Posterior cingulate gyrus (tissue), 11 donors: ENCODE measurements at places on chromosomes 3 and 15.
A peak's percentile ranks its signal among the peaks of the same experiment; 100 is the strongest.

DNA sequence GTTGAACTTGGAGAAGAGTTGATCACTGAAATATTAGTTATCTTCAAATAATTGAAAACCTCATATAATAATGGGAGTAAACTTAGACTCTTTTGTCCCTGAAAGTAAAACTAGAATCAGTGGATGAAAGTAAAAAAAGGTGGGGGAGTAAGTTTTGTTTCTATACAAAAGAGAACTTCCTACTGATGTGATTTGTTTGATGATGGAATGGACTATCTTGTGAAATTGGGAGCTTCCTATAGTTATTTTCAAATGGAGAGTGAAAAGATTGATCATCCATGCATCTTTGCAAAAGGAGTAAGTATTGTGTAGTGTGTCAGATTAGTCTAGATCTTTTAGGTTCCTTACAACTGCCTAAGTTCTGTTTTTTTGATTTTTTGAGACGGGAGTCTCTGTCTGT lies 28.4 kb downstream of the SPRED1 start:
- no peak for DNase-seq

DNA sequence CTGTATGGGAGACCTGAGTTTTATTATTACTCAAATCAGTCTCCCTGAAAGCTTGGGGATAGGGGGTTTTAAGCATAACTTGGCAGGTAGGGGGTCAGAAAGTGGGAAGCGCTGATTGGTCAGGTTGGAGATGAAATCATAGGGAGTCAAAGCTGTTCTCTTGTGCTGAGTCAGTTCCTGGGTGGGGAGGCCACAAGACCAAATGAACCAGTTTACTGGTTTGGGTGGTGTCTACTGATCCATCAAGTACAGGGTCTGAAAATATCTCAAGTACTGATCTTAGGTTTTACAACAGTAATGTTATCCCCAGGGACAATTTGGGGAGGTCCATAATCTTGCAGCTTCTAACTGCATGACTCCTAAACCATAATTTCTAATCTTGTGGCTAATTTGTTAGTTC lies 17.8 kb upstream of the IQCF6 start:
- DNase-seq = no peak

- no peak for DNase-seq
Observed at GRCh38 chr3:50303013-50303815, at the start of gene HYAL1. Gene HYAL1 (minus strand): TSS chr3:50303574. CDS start chr3:50302956, 618 bp downstream.

DNA sequence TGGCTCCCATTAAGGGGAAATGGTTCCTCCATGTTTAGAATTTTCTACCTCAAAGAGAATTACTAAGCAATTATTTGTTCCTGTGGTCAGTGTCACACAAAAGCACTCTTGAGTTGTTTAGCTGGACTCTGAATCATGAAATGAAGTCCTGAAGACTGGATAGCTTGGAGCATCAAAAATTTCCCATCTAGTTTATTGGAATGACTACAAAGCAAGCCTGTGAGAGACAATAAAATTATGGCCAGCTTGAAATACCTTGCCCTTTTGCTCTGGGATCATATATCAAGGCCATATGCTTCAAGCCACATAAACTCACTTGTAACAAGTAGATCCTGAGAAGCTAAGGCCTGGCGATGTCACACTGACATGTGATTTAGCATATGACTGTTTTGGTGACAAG lies 292.3 kb downstream of the TIGIT start:
- DNase-seq = no peak

- no peak for DNase-seq
Observed at GRCh38 chr3:189598530-189599225, 32.5 kb upstream of the TP63 start.

DNA sequence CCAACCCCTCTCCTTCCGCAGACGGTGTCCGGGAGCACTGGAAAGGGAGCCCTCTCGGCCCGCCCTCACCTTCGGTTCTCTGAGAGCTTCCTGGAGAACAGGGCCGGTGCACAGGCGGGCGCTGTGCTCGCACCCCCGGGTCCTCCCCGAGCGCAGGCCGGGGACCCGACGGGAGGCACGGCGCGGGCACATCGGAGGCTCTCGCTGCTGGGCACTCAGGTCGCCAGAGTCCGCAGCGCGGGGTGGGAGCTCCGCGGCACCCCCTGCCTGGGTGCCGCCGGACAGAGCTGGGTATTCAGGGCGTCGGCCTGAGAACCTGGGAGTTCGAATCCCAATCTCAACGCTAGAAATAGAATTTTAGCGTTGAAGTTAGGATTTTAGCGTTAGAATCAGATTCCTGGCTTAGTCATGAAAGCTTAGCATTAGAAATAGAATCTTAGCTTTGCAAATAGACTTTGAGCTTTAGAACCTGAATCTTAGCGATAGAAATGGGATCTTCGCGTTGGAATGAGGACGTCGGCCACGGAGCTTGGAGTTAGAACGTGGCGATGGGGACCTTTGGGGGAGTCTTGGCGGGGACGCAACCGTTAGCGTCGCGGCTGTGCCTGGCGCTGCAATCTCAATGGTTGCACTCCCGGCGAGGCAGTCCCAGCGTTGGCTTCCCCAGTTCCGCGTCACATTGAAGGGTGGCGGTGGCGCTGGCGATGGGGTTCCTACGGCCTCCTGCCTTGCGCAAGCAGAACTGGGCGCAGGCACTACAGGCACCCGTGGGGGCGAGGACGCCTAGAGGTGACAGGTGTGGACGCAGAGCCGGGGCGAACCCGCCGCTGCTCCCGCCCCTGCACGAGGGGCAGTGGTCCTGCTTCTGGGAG lies 549 bp downstream of the TRH start:
- DNase-seq = peak; percentile 39

DNA sequence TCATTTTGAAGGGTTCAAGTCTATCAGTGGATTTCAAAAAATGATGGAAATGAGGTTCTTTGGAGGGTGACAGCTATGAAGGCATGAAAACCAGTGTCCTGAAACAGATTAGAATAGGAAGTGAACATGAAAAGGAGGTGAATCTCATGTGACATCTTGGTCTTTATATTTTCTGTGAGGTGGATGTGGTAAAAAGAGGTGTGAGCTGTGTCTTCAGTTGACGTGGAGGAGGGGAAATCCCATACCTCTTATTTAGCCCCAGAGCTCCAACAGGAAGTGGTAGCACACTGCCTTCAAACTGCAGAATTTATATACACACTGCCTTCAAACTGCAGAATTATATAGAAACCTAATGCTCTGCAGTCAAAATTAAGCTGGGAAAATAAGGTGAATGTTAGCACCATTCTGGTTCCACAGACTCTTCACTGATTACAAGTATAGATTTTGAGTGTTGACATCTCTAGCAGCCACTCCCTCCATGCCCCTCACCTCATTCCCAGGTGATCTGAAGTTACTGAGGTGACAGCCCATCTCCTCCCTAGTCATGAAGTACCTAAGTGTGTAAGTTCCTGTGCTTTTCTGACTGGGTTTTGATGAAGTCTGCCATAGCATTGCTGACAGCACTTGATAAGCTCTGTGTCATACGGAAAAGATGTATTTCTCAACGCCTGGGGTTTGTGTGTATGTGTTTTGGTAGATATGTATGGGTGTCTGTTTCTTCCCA lies 2.7 kb downstream of the RAB8B start:
- no peak for DNase-seq

- no peak for DNase-seq
Observed at GRCh38 chr3:183158113-183158512, 4.4 kb downstream of the LAMP3 start.

- no peak for DNase-seq
Observed at GRCh38 chr15:58283302-58283701, 145.1 kb downstream of the AQP9 start.

DNA sequence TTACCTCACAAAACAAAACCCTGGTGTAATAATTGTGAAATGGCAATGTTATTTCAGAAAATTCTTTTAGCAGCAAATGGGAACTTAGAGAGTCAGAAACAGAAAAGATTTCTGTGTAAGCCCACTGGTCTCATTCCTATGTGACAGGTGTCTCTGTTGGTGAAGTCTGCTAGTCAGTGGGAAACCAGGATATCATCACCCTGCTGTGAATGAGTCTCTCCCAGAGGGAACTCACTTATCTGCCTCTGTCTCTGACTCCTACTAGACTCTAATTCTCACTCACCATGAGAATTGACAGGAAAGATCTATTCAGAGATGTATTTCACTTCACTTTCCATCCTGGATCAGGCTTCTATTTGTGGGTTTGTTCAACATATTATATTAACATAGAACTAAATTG lies 266.0 kb downstream of the EPHA3 start:
- no peak for DNase-seq

DNA sequence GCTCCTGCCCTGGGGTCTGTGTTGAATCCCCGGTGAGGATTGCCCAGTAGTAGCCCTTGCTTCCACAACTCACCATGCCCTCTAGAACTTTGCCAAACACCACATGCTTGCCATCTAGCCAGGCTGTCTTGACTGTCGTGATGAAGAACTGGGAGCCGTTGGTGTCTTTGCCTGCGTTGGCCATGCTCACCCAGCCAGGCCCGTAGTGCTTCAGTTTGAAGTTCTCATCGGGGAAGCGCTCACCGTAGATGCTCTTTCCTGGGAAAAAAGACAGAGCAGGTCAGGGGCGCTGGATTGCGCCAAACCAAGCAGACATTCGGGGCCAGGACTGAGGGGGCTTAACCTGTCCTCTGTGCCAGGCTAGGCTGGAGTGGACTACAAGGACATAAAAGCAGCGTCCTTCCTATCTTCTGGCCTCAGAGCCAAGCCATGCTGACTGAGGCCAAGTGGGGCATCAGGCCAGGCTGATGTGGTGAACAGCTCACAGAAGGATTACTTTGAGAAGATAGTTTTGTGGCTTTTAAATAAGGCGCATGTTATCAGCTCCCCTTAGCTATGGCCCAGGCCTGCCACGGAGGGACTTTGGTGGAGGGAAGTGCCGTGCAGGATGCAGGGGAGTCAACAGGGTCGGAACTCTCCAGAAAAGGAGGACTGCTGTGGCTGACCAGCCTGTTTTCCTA lies 5.3 kb downstream of the SNX22 start:
- no peak for DNase-seq

DNA sequence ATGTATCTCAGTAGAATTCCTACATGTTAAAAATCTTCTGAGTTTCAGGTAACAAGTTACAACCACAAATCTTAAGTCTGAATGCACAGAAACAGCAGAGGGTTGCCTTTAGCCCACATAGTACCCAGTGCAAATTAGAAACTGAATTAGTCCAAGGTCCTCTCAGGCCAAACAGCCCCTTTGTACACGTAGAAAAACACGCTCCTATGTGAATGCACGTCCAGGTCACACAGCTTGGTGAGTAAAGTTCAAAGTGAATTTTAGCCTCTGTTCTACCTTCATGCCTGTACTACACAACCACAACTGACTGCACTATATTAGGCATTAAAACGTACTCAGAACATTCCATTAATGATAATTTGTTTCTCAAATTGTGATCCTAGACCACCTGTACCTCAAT lies 46.3 kb downstream of the GYG1 start:
- DNase-seq = no peak

DNA sequence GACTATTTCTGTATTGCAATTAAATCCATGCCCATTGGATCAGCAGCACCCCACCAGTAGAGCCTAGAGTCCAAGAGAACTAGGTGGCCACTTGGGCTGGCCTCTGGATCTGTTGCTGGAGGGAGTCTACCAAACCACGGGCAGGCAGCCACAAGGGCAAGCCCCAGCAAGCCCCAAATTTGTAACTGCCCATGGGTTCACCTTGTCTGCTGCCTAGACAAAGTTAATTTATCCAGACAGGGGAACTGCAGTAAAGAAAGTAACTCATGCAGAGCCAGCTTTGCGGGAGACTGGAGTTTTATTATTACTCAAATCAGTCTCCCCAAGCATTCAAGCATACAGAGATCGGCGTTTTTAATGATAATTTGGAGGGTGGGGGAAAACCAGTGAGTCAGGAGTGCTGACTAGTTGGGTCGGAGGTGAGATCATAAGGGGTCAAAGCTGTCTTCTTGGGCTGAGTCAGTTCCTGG lies 74.0 kb upstream of the TERB2 start:
- no peak for DNase-seq

GRCh38 chr3:117873249-117873600 lies 1161.4 kb downstream of the IGSF11 start:
- DNase-seq = peak; percentile 12

DNA sequence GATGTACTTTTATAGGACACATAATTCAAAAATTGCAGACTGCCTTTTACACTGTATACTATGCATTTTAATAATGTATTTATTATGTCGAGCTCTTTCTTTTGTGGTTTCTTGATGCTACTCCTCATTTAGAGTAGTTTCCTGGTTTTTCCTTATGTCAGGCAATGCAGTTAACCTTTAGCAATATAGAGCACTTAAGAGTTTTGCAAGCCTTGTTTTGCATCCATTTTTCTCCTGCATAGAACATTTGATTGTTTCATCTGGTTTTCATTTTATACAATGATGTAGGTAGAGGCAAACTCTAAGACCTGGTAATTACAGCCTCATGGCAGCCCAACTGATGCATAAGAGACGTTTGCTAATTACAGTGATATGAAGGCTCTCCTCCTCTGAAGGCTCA lies 86.3 kb downstream of the PDZRN3 start:
- DNase-seq = no peak

- DNase-seq = no peak
Observed at GRCh38 chr3:188239577-188239976, 85.6 kb downstream of the LPP start.

DNA sequence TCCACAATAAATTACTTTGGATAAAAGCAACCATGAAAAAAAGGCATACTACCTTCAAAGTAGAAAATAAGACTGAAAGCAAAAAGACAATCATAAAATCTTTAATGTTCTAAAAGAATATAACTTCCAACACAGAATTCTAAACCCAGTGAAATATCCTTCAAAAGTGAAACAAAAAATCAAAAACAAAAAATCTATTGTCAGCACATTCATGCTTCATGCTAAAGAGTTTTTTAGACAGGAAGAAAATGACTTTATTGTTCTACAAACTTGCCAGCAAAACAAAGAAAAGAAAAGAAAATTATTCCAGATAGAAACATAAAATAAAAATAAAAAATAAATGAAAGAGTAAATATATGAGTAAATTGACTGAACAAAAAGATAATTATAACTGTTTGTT lies 134.9 kb downstream of the EFHB start:
- no peak for DNase-seq

DNA sequence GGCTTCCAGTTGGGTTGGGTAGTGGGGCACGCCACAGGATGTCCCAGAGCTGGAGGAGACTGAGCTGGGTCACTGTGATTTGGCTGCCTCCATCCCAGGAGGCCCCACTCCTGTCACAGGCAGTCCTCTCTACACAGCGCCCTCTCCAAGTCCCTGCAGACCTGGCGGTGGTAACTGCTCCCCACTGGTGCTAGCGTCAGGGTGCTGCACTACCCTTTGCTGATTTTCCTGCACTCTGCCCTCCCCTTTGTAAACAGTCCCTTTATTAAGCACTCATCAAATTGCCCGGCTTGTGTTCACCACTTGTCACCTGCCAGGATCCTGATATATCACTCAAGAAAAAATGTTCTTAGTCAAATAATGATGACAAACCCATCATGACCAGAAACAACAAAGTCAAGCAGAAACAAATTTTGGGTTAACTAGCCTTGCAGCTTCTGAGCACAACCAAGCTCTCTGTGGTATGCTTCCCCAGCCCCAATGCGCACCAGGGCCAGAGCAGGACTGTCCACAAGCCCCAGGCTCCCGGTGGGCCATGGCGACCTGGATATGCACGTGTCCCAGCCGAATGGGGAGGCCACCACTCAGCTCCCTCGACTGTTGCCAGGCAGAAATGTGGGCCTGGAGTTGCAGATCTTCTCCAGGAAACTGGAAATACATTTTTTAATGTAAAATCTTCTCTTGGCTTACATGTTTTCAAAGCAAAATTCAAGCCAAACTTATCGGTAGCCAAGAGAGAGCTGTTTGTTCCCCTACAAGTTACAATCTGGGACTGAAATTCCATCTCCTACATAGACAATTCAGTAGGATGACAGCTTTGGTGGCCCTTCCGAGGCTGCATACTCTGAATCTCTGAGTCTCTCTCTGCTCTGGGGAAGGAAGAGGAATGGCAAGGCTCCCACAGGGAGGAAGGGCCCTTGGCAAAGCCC lies 24.5 kb downstream of the MEGF11 start:
- DNase-seq = no peak

- no peak for DNase-seq
Observed at GRCh38 chr15:72365844-72366243, 10.0 kb downstream of the HEXA start.
